ENCODE measurements at places on chromosomes 2 and 18. TPM values are rescaled to one million over a fixed set of nuclear protein-coding genes. Genes with fewer than 3 reads are reported as not detected.

The C2orf80 gene
- not detected for total RNA-seq

The CCBE1 gene
- total RNA-seq, result 3.1 TPM

The CENPA gene
- total RNA-seq, result 1.7 TPM

The LYG2 gene
- not detected for total RNA-seq

The KCNJ3 gene
- 3.0 TPM for total RNA-seq

The GAD1 gene
- 0.50 TPM for total RNA-seq

DNA sequence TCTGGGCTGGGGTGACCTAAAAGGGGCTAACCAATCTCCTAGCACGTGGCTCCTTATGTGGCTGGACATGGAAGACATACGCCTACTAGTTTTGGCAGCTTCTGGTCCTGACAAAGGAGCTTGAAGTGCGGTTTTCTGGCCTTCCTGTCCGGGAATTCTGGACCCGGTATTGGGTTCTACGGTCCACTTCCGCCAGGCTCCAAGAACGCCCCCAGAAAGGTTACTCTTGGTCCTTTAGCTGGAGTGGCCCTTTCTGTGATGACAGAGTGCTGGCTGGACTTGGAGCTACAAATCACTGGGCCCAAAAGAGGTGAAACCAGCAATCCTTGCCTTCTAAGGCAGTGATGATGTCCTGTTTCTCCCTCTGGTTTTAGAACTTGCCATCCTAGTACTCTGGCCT is 164.2 kb upstream of the EPAS1 start:
- H3K4me1 ChIP-seq, result peaks cover 21% of the 10 kb centered on the region
- no peaks in the 10 kb centered on the region for H3K27me3 ChIP-seq
- no peaks in the 10 kb centered on the region for H3K36me3 ChIP-seq
- no peak for DNase-seq
- no peak overlapping the region for H3K4me3 ChIP-seq

GRCh38 chr18:3441290-3441689 is 8.7 kb upstream of the TGIF1 start:
- peaks cover 5% of the 10 kb centered on the region for H3K4me1 ChIP-seq
- H3K4me3 ChIP-seq, result no peak overlapping the region
- peak overlapping the region; percentile 74 for H3K27ac ChIP-seq
- H3K36me3 ChIP-seq, result no peaks in the 10 kb centered on the region

GRCh38 chr18:76562286-76563122 is 67.5 kb upstream of the ZNF516 start:
- no peaks in the 10 kb centered on the region for H3K27me3 ChIP-seq
- DNase-seq, result no peak
- no peak overlapping the region for H3K4me3 ChIP-seq
- no peaks in the 10 kb centered on the region for H3K36me3 ChIP-seq

DNA sequence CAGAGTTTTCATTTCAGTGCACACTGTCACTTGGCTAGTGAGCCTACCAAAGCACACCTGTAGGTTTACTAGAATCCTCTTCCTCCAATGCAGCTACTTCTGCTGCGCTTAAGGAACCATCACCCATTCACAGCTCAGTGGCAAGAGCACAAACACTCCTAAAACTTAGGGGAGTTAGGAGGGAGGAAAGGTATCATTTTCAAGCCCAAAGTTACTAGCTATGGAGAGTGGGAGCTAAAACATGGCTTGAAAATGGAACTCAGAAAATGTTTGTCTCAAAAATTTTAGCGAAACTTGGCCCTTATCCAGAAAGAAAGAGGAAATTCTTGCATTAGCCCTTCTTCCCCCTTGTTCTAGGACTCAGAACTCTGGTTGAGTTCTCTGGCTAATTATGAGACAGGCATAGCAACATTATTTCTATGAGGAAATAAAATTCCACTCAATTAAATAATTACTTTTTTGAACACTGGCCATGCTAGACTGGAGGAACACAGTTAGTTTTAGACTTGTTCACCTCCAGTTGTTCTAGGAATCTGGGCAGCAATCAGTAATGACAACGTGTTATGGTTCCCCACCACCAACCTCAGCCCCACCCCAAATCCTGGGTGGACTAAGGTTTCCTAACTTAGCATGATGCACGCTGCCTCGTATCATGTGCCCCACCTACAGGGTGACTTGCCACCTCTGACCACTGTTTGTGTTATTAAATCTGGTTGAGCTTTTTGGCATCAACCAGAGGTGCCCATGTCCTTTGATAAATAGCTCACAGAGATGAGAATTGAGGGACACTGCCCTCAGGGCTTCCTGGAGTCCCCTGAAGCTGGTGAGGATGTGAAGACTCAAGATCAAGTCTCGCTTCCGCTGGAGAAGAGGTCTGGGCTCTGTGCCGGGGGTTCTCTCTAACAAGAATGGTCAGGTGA is 32.8 kb downstream of the LPIN2 start:
- H3K27ac ChIP-seq, result peak overlapping the region; percentile 93
- H3K4me3 ChIP-seq, result no peak overlapping the region
- no peaks in the 10 kb centered on the region for H3K36me3 ChIP-seq
- no peak for DNase-seq
- no peaks in the 10 kb centered on the region for H3K27me3 ChIP-seq

DNA sequence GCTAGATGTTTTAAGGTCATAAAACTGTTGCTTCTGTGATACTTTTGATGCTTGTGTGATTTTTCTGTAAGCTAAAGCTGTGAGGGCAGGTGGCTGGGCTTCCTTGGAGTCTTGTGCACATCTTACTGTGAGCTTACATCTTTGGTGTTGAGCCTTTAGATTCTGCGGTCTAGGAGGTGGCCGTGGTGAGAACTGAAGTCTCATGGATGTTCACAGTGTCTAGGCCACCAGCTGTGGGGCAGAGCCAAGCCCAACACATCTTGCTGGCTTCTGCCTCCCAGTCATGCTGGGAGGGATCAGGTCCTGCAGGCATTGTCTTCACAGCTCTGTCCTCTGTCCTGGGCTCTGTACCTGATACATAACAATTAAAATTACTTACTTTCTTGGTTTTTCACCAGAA is 219.7 kb upstream of the HS6ST1 start:
- peaks cover 14% of the 10 kb centered on the region for H3K4me1 ChIP-seq
- DNase-seq, result no peak
- no peak overlapping the region for H3K4me3 ChIP-seq
- no peaks in the 10 kb centered on the region for H3K27me3 ChIP-seq
- no peak overlapping the region for H3K27ac ChIP-seq

DNA sequence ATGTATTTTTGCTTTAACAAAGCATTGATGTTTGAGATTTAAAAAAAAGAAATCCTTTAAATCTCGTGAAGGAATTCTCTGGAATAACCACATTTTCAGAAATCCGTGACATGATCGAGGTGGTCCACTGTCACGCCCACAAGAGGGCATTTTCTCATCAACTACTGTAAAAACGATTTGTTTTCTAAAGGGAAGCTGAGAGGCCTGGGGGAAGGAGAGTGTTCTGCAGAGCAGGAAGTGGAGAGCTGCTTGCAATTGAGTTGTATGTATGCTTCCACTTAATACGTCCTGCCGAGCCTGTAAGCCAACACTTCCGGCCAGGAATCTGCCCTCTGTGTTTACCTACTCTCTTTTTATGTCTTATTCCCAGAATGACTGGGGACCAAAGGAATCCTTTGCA is 19.4 kb downstream of the KLHL29 start:
- no peaks in the 10 kb centered on the region for H3K4me1 ChIP-seq
- DNase-seq, result peak; percentile 84
- no peaks in the 10 kb centered on the region for H3K36me3 ChIP-seq
- H3K27me3 ChIP-seq, result no peaks in the 10 kb centered on the region

DNA sequence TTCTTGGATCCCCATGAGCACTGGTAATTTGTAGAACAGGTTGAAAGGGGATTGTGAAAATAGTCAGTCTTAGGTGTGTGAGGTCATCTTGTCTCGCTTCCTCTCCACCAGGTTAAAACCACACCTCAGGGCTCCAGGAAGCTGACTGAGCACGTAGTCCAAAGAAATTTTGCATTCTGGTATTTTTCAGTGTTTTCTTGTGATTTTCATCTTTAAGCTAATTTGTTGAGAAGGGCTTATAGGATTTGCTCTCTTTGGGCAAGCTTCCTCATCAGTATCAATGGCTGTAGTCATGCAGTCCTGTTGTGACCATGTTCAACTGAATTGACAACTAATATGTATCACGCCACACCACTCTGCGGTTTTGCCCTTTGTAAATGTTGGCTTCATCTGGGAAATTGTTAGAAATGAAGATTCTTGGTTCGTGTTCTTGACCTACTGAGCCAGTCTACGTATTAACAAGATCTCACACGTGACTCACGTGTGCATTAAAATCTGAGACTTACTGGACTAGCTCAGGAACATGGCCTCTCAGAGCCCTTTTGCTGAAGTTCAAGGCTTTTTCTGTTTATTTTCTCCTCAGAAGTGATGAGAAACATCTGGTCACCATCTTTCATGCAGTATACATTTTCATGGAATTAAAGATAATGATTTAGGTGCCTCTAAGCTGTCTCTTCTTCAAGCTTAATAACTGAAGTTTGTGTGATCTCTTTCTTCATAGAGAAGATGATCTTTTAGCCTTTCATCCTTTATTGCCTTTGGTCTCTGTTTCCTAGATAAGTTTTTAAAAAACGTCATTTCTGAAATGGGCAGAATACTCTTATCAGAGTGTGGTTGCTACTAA is 32.8 kb downstream of the FMNL2 start:
- peak; percentile 16 for DNase-seq
- no peaks in the 10 kb centered on the region for H3K36me3 ChIP-seq
- no peaks in the 10 kb centered on the region for H3K27me3 ChIP-seq
- peaks cover 29% of the 10 kb centered on the region for H3K4me1 ChIP-seq

GRCh38 chr2:39682066-39682692 is 16.5 kb downstream of the TMEM178A start:
- no peak for DNase-seq
- H3K4me3 ChIP-seq, result no peak overlapping the region
- H3K27me3 ChIP-seq, result no peaks in the 10 kb centered on the region

GRCh38 chr2:144049137-144049536 is 470.8 kb downstream of the ZEB2 start:
- no peak for DNase-seq
- no peaks in the 10 kb centered on the region for H3K36me3 ChIP-seq
- no peak overlapping the region for H3K4me3 ChIP-seq
- H3K27me3 ChIP-seq, result no peaks in the 10 kb centered on the region
- H3K4me1 ChIP-seq, result no peaks in the 10 kb centered on the region
- H3K27ac ChIP-seq, result no peak overlapping the region

All from hepatocyte (in vitro differentiated cells).